ENCODE measurements at places on chromosomes 16 and 17.
A peak's percentile ranks its signal among the peaks of the same experiment; 100 is the strongest.

DNA sequence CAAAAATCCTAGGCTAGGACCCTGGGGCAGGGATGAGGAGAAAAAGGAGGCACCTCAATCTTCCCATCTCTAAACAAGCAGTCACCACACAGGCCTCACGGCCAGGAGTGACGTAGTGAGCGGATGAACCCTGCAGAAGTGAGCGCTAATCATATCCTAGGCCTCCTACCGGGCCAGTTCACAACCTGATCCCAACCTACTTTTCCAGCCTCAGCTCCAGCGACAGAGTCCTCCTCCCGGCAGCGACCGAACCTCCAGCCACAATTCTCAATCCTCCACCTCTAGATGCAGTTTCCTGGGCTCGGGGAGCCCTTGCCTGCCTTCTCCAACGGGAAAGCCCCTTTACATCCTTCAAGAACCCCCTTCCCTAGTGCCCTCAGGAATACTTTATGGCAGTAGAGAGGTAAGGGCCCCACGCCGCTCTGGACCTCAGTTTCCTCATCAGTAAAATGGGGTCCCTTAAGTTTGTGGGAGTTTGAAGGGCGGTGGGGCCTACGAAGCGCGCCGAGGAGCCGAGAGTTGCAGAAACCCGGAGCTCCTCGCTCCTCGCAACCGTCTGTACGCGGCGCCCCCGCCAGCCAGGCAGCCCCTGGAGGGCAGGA lies 1.4 kb downstream of the ZNF668 start:
- no peak for DNase-seq

GRCh38 chr16:19131825-19132218 lies 18.1 kb downstream of the ITPRIPL2 start:
- no peak for DNase-seq

GRCh38 chr17:61209525-61209924 lies 190.1 kb upstream of the TBX2 start:
- no peak for DNase-seq

DNA sequence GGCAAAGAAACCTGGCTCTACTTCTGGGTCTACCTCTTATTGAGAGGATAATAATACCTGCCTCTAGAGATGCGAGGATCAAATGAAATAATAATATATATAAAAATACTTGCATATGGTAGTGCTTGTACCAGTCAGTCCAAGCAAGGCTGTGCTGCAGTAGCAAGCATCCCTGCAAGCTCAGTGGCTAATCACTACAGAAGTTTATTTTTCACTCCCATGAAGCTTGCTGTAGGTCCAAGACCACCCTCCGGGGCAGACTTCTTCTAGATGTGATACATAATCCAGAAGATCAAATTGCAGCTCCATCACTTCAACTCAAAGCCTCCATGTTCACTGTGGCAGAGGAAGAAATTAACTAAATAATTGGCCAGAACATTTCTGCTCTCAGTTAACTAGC lies 48.9 kb upstream of the NKD1 start:
- DNase-seq, result no peak

GRCh38 chr16:53922807-53923571 lies 219.0 kb downstream of the FTO start:
- no peak for DNase-seq

- DNase-seq, result no peak
Measured at GRCh38 chr17:73510981-73511718, 133.1 kb downstream of the SDK2 start.

GRCh38 chr16:85847036-85847435 lies 47.5 kb downstream of the COX4I1 start:
- DNase-seq, result no peak

GRCh38 chr17:1413281-1413791 lies 13.3 kb upstream of the YWHAE start:
- DNase-seq, result peak; percentile 82

- DNase-seq, result no peak
Measured at GRCh38 chr16:85222155-85222863, 110.0 kb upstream of the CIBAR2 start.

DNA sequence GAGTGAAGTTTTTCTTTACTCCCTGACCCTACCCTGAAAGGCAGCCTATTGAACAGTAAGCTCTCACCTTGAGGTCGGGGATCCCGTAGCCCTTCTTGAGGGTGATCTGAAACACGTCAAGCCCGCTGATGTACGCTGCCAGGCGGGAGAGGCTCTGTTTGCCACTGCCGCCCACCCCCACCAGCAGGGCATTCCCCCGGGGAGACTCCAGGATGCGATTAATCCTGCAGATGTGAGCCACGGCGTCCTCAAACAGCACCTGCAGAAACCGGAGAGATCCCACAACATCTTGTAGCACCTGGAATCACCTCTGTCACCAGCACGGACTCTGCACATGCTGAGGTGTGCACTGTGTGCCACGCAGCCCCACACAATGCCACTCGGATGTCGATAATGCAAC lies 96.8 kb downstream of the PGS1 start:
- no peak for DNase-seq

GRCh38 chr16:55539488-55539887 lies 27.0 kb upstream of the CAPNS2 start:
- no peak for DNase-seq

DNA sequence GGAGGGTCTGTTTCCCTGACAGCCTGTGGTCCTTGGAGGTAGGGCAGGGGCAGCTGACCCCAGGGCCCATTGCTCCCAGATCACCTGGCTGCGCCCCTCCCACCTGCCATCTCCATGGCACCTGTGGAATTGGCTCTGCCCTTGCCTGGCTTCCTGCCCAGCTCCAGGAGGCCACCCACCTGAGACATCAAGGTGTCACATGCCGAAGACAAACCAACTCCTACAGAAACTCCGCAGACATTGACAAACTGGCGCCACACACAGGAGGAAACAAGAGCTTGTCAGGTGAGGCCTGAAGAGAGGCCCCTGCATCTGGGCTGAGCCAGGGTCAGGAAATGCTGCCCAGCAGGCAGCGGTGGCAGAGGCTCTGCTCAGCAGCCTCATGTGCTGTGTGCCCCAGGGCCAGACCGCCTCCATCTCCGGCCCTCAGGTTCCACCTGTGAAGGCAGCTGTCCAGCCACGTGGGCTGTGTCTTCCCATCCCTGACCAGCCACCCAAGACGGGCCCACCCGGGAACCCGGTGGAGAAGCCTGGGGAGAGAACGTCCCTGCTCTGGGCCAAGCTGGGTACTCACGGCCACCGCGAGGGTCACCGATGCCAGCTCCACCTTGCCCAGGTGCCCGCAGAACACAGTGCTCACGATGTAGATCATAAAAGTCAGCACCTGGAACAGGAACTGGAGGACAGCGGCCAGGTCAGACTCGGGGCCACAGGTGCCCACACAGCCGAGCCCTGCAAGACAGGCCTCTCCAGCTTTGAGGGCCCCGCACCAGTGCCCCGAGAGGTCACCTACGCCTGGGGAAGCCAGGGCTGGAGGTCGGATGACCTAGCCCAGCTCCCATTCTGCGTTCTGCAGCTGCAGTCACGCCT lies 1.6 kb downstream of the SLC47A2 start:
- DNase-seq, result peak; percentile 35

- DNase-seq, result peak; percentile 58
Measured at GRCh38 chr17:37826497-37827430, 81.9 kb upstream of the HNF1B start.
